ENCODE measurements at places on chromosomes 3 and 15.

DNA sequence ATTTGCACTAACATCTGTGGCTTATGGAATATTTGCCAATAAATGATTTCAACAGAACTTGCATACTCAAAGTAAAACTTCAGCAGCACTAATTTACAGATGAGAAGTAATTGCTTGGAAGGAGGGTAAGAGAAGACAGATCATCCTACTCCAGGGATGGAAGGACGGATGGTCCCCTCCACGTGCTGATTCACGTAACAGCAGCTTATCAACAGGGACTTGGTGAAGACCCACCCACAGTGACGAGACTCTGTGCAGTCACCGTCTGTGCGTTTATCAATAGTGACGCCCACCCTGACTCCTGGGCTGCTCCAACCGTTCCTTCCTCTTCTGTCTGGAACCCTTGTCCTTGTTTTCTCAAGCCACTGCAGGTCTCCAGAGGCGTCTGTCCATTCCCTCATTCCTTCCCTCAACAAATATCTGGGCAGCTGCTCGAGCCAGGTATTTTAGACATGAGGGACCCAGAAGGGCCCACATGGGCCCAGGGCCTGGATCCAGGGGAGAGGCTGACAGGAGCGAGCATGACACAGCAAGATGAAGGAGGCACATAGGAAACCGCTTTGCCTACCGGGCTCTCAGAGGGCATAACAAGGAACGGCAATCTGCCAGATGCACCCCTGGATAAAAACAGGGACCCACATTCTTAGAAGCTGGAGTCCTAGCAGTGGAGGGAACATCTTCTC, 33.3 kb downstream of the PCSK6 start:
- peaks cover 20% of the 10 kb centered on the region for H3K4me1 ChIP-seq
- no peak overlapping the region for H3K27ac ChIP-seq
- H3K4me3 ChIP-seq = no peak overlapping the region
- DNase-seq = no peak
- H3K27me3 ChIP-seq = peaks cover 46% of the 10 kb centered on the region

GRCh38 chr15:29747837-29748417, 74.3 kb downstream of the TJP1 start:
- no peak overlapping the region for H3K4me3 ChIP-seq
- no peaks in the 10 kb centered on the region for H3K36me3 ChIP-seq
- H3K4me1 ChIP-seq = no peaks in the 10 kb centered on the region
- no peak for DNase-seq
- H3K27ac ChIP-seq = no peak overlapping the region

GRCh38 chr3:137807998-137808397, 43.9 kb downstream of the SOX14 start:
- H3K27me3 ChIP-seq = no peaks in the 10 kb centered on the region
- no peak for DNase-seq
- H3K4me3 ChIP-seq = no peak overlapping the region
- H3K4me1 ChIP-seq = no peaks in the 10 kb centered on the region
- H3K27ac ChIP-seq = no peak overlapping the region

GRCh38 chr15:35150361-35150760, 65.3 kb upstream of the NANOGP8 start:
- no peak overlapping the region for H3K4me3 ChIP-seq
- DNase-seq = no peak
- H3K27ac ChIP-seq = no peak overlapping the region
- H3K27me3 ChIP-seq = no peaks in the 10 kb centered on the region

DNA sequence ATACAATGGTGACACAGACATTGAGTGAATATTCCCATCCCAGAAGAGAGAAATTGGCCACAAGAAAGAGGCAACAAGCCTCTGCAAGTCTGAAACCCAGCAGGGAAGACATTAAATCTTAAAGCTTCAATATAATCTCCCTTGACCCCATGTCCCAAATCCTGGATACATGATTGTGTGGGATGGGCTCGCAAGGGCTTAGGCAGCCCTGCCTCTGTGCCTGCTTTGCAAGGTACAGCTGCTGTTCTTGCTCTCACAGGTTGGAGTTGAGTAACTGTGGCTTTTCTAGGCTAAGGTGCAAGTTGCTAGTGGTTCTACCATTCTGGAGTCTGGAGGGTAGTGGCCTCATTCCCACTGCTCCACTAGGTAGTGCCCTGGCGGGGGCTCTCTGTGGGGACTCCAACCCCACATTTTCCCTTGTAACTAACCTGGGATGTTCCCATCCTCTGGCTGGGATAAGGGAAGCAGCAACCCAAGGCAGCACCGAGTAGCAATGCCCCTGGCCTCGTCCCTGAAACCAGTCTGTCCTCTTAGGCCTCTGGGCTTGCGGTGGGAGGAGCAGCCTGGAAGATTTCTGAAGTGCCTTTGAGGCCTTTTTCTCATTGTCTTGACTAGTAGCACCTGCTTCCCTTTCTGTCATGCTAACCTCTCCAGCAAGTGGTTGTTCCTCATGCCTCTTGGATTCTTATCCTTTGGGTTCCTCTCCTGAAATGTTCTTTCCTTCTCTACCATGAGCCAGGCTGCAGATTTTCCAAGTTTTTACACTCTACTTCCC, 90.0 kb downstream of the FAM174B start:
- H3K27ac ChIP-seq = no peak overlapping the region
- DNase-seq = no peak
- H3K36me3 ChIP-seq = no peaks in the 10 kb centered on the region
- peaks cover 5% of the 10 kb centered on the region for H3K27me3 ChIP-seq

DNA sequence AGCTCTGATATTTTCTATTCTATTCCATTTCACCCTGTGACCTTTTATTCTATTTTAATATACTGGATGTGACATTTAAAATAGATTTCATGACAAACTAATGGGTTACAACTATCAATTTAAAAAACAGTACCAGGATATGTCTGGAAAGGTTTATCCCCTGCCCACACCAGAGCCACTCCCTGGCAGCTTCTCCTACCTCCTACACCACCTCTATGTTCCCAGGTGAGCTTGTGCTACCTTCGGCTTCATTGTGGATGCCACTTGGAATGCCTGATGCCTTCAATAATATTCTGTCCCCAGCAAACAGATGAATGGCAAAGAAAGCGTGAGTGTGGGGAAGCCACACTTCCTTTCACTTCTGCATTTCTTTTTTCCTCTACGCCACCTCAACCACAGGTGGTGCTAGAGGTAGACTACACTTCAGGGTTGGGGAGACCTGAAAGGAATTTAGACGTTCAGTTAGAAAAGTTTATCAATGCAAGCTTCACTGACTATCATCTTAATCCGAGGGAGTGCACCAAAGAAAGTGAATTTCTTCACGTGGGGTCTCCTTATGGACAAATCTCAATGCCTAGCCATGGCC, 213.0 kb downstream of the SSR3 start:
- peaks cover 4% of the 10 kb centered on the region for H3K4me1 ChIP-seq
- no peaks in the 10 kb centered on the region for H3K36me3 ChIP-seq
- peak; percentile 35 for DNase-seq
- H3K27ac ChIP-seq = no peak overlapping the region

DNA sequence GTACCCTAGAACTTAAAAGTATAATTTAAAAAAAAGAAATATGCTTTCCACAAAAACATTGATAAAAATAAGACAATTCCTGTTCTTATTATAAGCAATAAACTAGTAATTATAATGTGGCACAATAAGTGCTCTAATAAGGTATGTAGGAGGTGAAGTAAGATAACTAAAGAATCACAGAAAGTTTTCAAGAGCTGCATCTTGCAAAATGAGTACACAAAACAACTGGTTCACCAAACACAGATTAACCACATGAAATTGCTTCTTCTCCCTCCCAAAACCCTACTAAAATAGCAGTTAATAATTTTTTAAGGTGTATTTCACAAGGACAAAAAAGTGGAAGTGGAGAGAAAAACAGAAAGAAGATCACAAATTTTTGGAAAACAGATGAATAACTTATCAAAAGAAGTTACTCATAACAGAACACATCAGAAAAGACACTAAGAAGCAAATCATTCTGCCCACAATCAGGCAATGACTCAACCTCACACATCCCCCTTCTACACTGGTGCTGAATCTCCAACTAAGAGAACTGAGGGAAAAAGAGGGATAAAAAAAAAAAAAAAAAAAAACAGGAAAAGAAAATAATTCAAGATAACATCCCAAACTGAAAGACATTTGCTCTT, 64.2 kb downstream of the TBC1D5 start:
- no peak overlapping the region for H3K4me3 ChIP-seq
- H3K4me1 ChIP-seq = peaks cover 3% of the 10 kb centered on the region
- H3K27ac ChIP-seq = no peak overlapping the region
- H3K27me3 ChIP-seq = no peaks in the 10 kb centered on the region

DNA sequence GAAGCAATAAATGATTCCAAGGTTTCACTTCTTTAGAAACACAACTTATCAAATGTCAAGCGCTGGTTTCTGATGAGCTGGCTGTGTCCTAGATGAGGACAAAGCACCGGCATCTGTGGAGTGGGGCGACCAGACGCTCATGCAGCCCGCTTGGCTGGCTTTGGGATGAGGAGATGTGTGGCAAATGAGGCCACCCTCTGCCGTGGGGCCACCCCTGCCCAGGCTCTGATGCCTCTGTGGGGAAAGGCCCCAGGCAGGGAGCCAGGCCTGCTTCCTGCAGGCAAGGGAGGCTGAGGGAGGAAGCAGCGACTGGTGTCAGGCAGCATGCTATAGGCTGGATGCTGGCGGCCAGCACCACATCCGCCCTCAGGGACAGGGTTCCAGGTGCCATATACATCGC, 102.9 kb downstream of the HERC2 start:
- no peak for DNase-seq
- no peak overlapping the region for H3K4me3 ChIP-seq
- H3K36me3 ChIP-seq = peaks cover 2% of the 10 kb centered on the region
- no peaks in the 10 kb centered on the region for H3K27me3 ChIP-seq
- H3K27ac ChIP-seq = no peak overlapping the region

- no peak overlapping the region for H3K27ac ChIP-seq
- H3K4me1 ChIP-seq = peaks cover 3% of the 10 kb centered on the region
- no peaks in the 10 kb centered on the region for H3K36me3 ChIP-seq
- H3K4me3 ChIP-seq = no peak overlapping the region
- no peak for DNase-seq
Observed at GRCh38 chr3:123281406-123281805, 79.7 kb downstream of the SEC22A start.

GRCh38 chr3:6779140-6779539, 81.8 kb upstream of the GRM7 start:
- H3K27ac ChIP-seq = no peak overlapping the region
- no peak for DNase-seq
- no peaks in the 10 kb centered on the region for H3K4me1 ChIP-seq
- H3K36me3 ChIP-seq = no peaks in the 10 kb centered on the region
- H3K4me3 ChIP-seq = no peak overlapping the region
- H3K27me3 ChIP-seq = no peaks in the 10 kb centered on the region

DNA sequence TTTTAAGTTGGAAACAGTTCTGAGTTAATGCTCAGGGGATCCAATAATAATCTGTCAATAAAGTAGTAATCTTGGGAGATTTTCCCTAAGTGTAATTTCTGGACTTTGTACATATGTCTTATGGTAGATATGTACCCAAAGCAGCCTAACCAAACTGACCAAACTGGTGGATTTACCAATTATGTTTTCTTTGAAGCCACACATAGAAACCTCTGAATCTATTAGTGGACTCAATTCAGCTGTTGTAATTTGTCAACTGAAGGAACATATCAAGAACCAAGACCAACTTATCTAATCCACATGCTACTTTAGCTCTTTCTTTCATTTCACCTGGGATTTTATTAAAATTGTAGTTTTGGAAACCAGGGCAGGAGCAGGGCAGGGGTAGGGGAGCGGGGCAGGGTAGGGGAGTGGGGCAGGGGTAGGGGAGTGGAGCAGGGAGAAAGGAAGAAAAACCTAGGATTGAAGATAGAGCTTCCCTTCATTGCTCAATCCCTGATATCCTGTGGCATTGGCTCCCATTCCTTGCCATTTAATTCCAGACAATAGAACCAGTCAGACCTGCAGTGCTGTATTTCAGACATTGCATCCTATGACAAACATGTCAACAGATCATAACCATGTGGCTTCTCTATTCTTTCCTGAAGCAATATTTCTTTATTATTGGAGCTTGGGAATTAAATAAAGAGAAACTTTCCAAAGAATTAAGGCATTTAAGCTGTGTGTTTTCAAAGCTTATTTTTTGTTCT, 101.8 kb downstream of the NFKBIZ start:
- H3K27ac ChIP-seq = no peak overlapping the region
- peaks cover 32% of the 10 kb centered on the region for H3K4me1 ChIP-seq
- no peaks in the 10 kb centered on the region for H3K36me3 ChIP-seq
- no peak for DNase-seq
- H3K4me3 ChIP-seq = no peak overlapping the region

GRCh38 chr15:67098768-67099282, 33.4 kb downstream of the SMAD3 start:
- no peak overlapping the region for H3K27ac ChIP-seq
- peaks cover 8% of the 10 kb centered on the region for H3K36me3 ChIP-seq
- peak overlapping the region; percentile 72 for H3K4me3 ChIP-seq
- H3K4me1 ChIP-seq = peaks cover 65% of the 10 kb centered on the region
- H3K27me3 ChIP-seq = no peaks in the 10 kb centered on the region
- no peak for DNase-seq

DNA sequence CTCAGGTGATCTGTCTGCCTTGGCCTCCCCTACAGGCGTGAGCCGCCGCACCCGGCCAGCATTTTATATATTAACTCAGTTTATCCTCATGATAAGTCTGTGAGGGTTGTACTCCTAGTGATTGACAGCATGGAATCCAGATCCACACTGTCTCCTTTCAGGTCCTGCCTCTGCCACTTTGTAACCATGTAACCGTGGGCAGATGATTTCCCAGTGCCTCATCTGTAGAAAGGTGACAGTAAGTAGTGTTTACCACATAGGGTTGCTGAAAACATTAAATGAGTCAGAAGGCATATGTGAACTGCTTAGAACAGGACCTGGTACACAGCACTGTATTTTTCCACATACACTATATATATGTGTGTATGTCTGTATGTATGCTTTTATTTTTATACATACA, 2.4 kb downstream of the FYTTD1 start:
- DNase-seq = no peak
- H3K27me3 ChIP-seq = no peaks in the 10 kb centered on the region
- no peaks in the 10 kb centered on the region for H3K36me3 ChIP-seq

DNA sequence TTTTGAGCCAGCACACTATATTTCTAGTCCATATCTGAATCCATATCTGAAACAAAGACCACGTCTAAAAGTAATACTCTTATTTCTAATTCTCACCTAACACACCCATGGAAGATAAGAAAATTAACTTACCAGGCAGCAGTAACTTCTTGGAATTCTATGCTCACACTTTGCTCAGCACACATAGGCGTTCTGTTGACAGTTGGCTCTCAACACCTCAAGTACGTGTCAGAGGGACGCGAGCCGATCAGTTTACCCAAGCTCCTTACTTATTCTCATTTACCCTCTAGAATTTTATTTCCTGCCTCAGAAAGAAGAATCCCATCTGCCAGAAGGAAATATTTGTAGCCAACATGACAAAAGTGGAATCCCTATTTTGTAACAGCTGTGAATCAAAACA, 911.9 kb downstream of the FHIT start:
- no peak overlapping the region for H3K4me3 ChIP-seq
- H3K27me3 ChIP-seq = no peaks in the 10 kb centered on the region
- DNase-seq = no peak
- H3K27ac ChIP-seq = no peak overlapping the region
- no peaks in the 10 kb centered on the region for H3K36me3 ChIP-seq
